Stimulated activated CD8-positive, alpha-beta memory T cell treated with anti-CD3 and anti-CD28 coated beads, Interleukin-12 subunit alpha, Interleukin-12 subunit beta, amount 100 ng/mL, for 1 hour (primary cell): ENCODE measurements at places on chromosomes 12 and 14.

DNA sequence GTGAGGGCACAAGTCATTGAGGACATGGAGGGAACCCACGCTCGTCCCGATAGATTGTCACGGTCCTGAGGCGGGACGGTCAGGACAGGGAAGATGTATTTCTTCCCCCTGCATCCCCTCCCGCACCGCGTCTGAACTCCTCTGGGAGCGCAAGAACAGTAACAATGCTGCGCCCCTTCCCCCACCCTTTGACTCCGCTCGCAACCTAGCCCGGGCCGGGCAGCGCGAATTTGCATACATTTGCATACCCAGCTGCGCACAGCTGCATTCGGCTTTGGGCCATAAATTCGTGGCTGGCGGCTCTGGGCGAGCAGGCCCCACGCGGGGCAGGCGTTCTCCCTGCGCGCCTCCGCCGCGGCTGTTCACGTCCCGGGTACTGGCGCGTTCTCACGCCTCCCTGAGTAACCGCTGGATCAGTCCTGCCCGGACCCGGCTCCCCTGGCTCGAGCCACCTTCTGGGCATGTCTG, 29.0 kb upstream of the SMUG1 start:
- no peak for DNase-seq

- no peak for DNase-seq
Observed at GRCh38 chr12:44026046-44026445, 190.2 kb downstream of the TMEM117 start.

GRCh38 chr12:129466499-129466898, 437.3 kb downstream of the TMEM132D start:
- DNase-seq: no peak

GRCh38 chr12:130266751-130267150, 70.9 kb upstream of the PIWIL1 start:
- DNase-seq: no peak

DNA sequence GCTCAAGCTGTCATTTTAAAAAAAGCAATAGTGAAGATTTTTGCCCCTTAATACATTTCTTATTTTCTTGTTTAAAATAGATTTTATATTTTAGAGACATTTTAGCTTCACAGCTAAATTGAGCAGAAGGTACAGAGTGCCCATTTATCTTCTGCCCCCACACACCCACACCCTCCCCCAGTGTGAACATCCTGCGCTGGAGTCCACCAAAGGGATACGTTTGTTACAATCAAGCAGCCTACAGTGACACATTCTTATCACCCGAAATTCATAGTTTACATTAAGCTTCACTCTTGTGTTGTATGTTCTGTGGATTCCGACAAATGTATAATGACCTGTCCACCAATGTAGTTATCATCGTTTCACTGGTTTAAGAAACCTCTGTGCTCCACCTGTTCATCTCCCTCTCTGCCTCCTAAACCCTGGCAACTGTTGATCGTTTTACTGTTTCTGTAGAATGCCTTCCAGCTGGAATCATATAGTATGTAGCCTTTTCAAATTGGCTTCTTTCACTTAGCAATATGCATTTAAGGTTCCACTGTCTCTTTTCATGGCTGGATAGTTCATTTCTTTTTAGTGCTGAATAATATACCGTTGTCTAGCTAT, 91.0 kb upstream of the TRAF3 start:
- no peak for DNase-seq

DNA sequence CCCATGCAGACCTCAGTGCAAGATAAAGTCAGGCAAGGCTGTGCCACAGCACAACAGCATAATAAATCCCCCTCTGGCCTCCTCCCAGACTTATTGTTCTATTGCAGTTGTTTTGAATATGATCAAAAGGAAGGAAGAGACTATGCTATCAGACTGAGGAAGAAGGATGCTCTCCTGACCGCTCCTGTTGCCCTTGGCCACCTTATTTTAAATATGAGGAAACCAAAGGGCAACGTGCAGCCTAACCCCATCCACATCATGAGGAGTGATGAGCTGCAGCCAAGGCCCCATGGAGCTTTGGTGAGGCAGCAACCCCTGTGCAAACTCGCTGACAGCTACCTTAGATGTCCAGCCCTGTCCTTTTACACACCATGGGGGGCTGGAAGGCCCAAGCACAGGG, 291.7 kb downstream of the ZFP36L1 start:
- DNase-seq: no peak

- no peak for DNase-seq
Observed at GRCh38 chr12:28180786-28181185, 9.5 kb upstream of the CCDC91 start.

DNA sequence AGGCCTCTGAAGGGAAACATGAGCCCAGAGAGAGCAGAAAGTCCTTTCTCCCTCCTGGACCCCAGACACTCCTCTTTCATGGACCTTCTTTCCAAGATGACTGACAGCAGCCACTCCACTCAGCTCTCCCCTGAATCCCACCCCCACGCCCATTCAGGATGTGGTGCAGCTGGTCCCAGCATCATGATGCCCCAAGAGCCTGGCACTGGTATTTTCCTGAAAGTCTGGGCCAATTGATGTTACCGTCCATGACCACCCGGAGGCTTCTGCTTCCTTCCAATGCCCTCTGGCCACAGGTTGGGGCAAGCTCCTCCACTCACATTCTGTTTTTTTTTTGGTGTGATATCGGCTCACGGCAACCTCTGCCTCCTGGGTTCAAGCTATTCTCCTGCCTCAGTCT, 112.6 kb downstream of the CALM1 start:
- DNase-seq: no peak

GRCh38 chr14:100807979-100808734, 17.8 kb upstream of the MEG3 start:
- no peak for DNase-seq

- no peak for DNase-seq
Observed at GRCh38 chr12:116677202-116677661, 60.6 kb downstream of the SPRING1 start.

GRCh38 chr14:62661818-62662217, 383.4 kb downstream of the KCNH5 start:
- DNase-seq: no peak

DNA sequence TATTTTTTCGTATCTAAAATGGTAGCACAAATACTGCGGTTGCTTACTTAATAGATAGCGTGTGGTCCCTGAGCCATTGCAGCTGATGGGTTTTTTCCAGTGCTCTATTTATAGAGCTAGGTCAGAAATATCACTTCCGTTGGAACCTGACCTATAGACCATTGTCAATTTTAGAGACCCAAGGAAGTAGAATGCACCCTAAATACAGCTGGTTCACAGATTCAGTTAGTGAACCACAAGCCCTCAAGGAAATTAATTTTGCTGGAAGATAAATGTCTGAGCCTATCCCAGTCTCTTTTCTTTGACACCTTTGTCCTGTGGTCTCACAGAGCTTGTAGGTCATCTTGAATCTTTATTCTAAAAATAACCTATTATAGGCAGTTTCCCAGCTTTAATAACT, 391.0 kb downstream of the ZFP36L1 start:
- no peak for DNase-seq

DNA sequence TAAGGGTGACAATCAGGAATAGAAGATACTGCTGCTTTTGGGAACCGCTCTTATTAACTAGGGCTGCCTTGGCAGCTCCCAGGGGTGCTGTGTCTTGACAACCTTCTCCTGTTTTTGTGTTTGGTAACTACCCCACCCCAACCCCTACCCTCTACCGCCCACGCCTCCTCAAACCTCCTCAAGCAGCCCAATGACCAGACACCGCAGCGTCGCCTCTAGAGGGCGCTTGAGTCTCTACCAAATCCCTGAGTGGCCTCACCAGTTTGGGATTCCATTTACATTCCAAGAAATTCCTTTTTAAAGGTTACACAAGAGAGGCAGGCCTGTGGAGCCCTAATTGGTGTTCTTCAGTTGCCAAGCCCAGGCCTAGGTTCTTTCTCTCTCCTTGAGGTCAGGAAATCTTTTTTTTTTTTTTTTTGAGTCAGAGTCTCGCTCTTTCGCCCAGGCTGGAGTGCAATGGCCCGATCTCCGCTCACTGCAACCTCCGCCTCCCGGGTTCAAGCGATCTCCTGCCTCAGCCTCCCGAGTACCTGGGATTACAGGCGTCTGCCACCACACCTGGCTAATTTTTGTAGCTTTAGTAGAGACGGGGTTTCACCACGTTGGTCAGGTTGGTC, 72.4 kb upstream of the USP44 start:
- DNase-seq: no peak

DNA sequence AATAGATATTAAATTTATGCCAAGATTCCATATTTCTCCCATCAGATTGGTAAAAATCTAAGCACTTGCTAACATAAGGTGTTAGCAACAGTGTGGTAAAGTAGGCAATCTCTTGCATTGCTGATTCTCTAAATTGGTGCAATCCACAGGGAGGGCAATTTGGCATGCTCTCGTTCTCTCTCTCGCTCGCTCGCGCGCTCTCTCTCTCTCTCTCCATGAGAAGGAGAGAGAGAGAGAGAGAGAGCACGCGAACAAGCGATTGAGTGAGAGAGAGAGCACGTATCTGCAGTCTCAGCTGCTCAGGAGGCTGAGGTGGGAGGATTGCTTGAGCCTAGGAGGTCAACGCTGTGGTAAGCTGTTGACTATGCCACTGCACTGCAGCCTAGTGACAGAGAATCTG, 25.9 kb downstream of the PSEN1 start:
- no peak for DNase-seq

DNA sequence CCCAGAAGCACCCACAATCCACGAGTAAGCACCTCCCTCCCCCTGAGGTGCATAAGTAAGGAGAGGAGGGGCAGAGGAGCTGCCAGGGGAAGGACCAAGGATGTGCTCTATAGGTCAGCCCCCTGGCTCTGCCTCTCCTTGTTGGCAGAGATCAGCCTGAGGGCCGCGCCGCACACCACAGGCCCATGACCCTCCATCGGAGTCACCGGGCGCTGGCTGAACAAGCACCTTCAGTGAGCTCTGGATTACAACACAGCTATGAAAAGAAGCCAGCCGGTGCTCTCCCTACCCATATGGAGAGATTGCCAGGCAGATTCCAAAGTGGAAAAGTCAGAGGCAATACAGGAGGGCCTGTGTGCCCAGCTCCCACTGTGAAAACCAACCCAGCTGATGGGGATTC, 257.3 kb downstream of the GLT1D1 start:
- DNase-seq: no peak

DNA sequence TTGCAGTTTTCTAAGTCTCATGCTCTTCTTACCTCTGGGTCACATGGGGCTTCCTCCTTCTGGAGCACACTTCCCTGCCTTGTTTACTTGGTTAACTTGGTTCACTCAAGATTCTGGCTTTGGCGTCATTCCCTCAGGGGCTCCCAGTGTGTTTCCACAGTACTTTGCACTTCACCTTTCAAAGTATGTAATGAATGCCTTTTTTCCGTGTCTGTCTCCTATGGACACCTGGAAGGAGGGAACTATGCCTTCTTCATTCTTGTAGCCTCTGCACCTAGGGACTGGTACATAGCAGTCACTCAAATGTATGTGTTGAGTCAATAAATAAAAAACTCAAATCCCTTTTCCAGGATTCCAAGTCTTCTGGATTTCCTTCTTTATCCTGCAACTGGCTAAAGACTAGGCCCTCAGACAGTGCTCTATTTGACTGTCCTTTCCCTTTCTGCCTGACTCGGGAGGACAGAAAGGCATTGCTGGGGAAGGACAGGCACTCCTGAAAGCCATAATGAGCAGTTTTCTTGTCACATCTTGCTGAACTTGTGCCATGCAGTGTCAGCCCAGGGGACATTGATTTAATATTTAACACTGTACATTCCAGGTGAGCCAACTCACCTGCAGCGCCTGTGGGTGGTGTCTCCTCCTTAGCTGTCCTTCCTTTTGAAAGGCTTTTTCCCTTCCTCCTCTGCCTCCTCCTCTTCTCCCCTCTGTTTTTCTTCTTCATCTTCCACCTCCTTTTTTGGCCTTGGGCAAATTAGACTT, 12.8 kb downstream of the MYRFL start:
- DNase-seq: no peak
